ENCODE measurements at places on chromosomes 2 and 18. TPM values are rescaled to one million over a fixed set of nuclear protein-coding genes. Genes with fewer than 3 reads are reported as not detected.

C2orf66 gene
- 0.09 TPM for total RNA-seq

SPP2 gene
- total RNA-seq: not detected

SP100 gene
- total RNA-seq: 56.7 TPM

STPG4 gene
- 0.17 TPM for total RNA-seq

LBX2 gene
- 0.09 TPM for total RNA-seq

BOK gene
- total RNA-seq: 23.8 TPM

PSTPIP2 gene
- 0.95 TPM for total RNA-seq

COPS9 gene
- total RNA-seq: 156 TPM

KLHL29 gene
- 2.8 TPM for total RNA-seq

OTOF gene
- total RNA-seq: 2.5 TPM

RGPD3 gene
- 0.17 TPM for total RNA-seq

ANKRD30B gene
- under 0.01 TPM for total RNA-seq

IL1B gene
- total RNA-seq: not detected

SLC11A1 gene
- total RNA-seq: 0.09 TPM

TMEM87B gene
- total RNA-seq: 22.1 TPM

REG1A gene
- not detected for total RNA-seq

FHL2 gene
- total RNA-seq: 19.1 TPM

DPP4 gene
- 212 TPM for total RNA-seq

PIAS2 gene
- total RNA-seq: 14.0 TPM

SDC1 gene
- 5.3 TPM for total RNA-seq

NTSR2 gene
- total RNA-seq: not detected
